ENCODE measurements at places on chromosomes 1 and 21. TPM values are rescaled to one million over a fixed set of nuclear protein-coding genes. Genes with fewer than 3 reads are reported as not detected.
A peak's percentile ranks its signal among the peaks of the same experiment; 100 is the strongest.

The PGLYRP4 gene
- total RNA-seq = not detected

The SPRR3 gene
- not detected for total RNA-seq

The MAP3K21 gene
- 13.7 TPM for total RNA-seq

The TSPAN2 gene
- 1.3 TPM for total RNA-seq

The EPS8L3 gene
- total RNA-seq = not detected

The CRYAA gene
- total RNA-seq = not detected

DNA sequence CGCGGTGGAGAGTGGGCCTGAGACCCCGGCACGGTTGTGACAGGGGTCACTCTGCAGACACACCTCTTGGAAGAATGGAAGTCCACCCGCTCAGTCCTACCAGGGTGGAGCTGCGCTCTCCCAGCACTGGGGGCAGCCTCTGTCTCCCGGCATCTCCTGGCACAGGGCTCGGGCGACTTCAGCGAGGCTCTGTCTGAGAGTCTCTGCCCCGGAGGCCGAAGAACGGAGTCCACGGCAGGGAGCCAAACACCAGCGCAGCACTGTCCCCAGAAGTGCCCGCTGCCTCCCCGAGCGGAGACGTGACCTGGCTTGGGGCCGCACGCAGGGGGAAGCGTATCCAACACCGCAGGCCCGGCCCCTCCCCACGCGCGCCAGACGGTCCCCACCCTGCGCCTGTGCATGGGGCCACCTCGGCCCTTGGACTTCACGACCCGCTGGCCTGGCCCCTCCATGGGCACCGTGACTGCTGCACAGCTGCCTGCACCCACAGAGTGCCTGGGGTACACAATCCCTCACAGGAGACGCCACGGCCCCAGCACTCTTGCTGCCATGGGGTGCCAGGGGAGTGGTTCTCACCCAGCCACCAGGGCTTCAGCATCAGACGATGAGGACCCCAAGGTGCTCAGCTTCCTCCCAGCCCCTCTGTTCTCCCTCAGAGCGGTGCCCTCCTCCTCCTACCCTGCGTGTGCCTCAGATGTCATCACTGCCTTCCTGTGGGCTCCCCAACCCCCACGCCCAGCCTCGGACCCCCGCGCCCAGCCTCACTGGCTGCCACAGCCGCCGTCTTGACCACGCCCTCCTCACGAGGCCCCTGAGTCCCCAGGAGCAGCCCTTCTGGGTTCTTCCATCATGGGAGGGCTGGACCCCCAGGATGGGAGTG is 14.9 kb upstream of the RNF223 start:
- no peak overlapping the region for H3K4me3 ChIP-seq
- no peaks in the 10 kb centered on the region for H3K36me3 ChIP-seq
- DNase-seq = no peak
- H3K27me3 ChIP-seq = no peaks in the 10 kb centered on the region
- H3K27ac ChIP-seq = no peak overlapping the region

DNA sequence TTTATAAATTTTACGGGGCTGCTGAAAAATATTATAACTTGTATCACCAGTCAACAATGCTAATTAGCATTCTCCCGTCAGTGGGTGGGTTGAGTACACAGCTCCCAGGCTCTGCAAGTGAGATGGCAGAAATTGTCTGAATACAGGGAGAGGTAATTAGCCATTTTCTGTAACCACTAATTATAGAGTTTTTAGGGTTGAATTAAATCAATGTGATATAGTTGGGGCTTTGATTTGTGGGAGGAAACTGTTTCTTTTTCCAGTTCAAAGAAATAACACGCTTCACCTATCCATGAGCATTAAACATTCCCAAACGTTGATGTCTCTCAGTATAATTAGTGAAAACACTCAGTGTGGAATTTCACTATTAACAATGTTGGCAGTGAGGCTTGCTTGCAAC is 1.5 kb downstream of the VANGL1 start:
- no peak for DNase-seq
- peaks cover 29% of the 10 kb centered on the region for H3K4me1 ChIP-seq
- H3K27ac ChIP-seq = no peak overlapping the region
- H3K36me3 ChIP-seq = no peaks in the 10 kb centered on the region

- no peaks in the 10 kb centered on the region for H3K4me1 ChIP-seq
- no peaks in the 10 kb centered on the region for H3K27me3 ChIP-seq
- no peak for DNase-seq
- no peak overlapping the region for H3K27ac ChIP-seq
Observed at GRCh38 chr1:43049481-43049880, 90.8 kb upstream of the SLC2A1 start.

DNA sequence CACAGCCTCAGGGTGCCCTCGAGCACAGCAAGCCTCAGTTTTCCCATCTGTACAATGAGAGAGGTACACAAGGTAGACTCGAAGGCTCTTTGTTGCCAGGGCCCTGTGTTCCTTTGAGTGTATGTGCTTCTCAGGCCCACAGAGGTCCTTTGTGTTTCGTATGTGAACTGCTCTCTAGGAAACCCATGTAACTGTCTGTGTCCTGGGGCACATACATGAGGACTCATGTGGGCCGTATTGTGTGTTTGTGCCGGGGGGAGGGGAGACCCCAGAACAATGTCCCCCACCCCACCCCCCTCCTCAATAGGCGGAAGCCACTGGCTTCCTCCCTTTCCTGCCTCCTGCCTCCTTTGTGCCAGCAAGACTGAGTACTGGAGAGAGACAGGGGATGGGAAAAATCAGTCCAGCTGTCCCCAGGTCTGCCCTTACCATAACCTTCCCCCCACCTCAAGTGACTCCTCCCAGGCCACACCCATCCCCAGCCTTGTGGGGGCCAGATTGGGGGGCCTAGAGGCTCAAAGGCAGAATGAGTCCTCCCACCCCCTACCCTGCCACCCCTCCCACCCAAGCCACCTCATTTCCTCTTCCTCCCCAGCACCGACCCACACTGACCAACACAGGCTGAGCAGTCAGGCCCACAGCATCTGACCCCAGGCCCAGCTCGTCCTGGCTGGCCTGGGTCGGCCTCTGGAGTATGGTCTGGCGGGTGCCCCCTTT is at the start of gene TIE1:
TSS of gene TIE1 (plus strand) at position 605 of the 717 bp plus-strand sequence. CDS start at position 695, 90 bp downstream.
- no peak for DNase-seq
- no peaks in the 10 kb centered on the region for H3K36me3 ChIP-seq
- H3K27me3 ChIP-seq = no peaks in the 10 kb centered on the region
- H3K27ac ChIP-seq = no peak within 1 kb of the TSS
- no peak within 1 kb of the TSS for H3K4me3 ChIP-seq
- peaks cover under 1% of the 10 kb centered on the region for H3K4me1 ChIP-seq

DNA sequence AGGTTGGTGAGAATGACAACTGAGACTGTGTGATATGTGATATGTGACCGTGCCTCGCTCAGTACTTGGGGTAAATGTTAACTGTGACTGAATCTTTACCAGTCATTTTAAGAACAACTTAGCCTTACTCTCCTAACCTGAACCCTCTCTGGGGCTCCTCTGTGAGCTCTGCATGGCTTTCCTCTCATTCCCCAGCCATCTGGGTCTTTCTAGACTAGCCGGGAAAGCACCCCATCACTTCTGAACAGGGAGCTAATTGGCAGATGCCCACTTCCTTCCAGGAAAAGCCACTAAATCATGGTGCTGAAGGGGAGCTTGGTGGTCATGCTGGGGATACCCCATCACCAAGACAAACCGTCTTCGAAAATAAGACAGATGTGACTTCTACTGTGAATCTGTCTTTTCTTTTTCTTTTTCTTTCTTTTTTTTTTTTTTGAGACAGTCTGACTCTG is 16.5 kb upstream of the FOXO6 start:
- no peak for DNase-seq
- no peak overlapping the region for H3K4me3 ChIP-seq
- no peaks in the 10 kb centered on the region for H3K36me3 ChIP-seq

DNA sequence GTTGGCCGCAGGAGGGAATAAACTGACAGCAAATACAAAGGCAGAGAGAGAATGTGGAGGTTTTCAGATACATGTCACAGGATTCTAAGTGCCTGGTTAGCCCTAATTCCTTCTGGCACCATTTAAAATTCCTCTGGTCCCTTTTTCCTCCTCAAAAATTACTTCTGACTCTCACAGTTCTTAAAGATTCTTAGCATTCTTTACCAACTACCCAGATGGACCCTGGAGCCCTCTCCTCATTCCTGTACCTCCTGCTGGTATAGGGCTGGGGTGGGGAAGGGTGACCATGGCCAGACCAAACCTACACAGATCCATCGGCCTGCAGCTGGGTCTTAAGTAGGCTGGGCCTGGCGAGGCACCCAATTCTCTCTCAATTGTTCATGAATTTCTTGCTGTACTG is 7.2 kb downstream of the MKNK1 start:
- H3K27ac ChIP-seq = no peak overlapping the region
- no peak overlapping the region for H3K4me3 ChIP-seq

- no peak overlapping the region for H3K27ac ChIP-seq
- peaks cover 5% of the 10 kb centered on the region for H3K4me1 ChIP-seq
- H3K4me3 ChIP-seq = no peak overlapping the region
Observed at GRCh38 chr1:24688621-24689195, 45.6 kb downstream of the SRRM1 start.

GRCh38 chr1:225712391-225712790 is 59.5 kb upstream of the ENAH start:
- no peaks in the 10 kb centered on the region for H3K36me3 ChIP-seq
- H3K4me3 ChIP-seq = no peak overlapping the region
- peaks cover 27% of the 10 kb centered on the region for H3K4me1 ChIP-seq
- H3K27ac ChIP-seq = no peak overlapping the region

DNA sequence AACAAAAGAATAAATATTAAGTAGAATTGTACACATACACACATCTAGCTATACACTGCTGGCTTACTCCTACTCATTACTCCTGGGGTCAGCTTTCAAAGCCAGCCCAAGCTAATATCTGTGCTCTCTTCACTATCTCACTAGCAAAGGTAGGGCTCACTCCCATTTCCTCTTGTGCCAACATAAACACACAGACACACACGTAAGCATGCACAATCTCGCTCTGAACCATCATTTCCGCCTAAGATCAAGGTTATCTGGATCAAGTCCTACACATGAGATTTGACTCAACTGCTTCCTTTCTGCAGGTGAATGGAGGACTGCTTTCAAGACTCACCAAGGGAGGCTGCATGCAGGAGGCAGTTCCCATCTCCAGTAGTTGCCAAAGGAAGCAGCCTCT is 28.8 kb upstream of the MTMR11 start:
- H3K36me3 ChIP-seq = peaks cover 47% of the 10 kb centered on the region
- no peaks in the 10 kb centered on the region for H3K4me1 ChIP-seq
- DNase-seq = no peak

- no peaks in the 10 kb centered on the region for H3K27me3 ChIP-seq
- H3K27ac ChIP-seq = no peak overlapping the region
- peak; percentile 26 for DNase-seq
- no peak overlapping the region for H3K4me3 ChIP-seq
- no peaks in the 10 kb centered on the region for H3K36me3 ChIP-seq
Observed at GRCh38 chr1:92536980-92537884, 50.5 kb upstream of the GFI1 start.

GRCh38 chr1:88289401-88290102 is 394.5 kb upstream of the PKN2 start:
- no peak overlapping the region for H3K27ac ChIP-seq
- no peaks in the 10 kb centered on the region for H3K27me3 ChIP-seq
- peaks cover under 1% of the 10 kb centered on the region for H3K4me1 ChIP-seq
- H3K4me3 ChIP-seq = no peak overlapping the region
- DNase-seq = no peak

Measured in PC-3 (cell line).